Omental fat pad (tissue), 4 donors: ENCODE measurements at places on chromosomes 12 and 14. TPM values are rescaled to one million over a fixed set of nuclear protein-coding genes. Genes with fewer than 3 reads are reported as not detected.

DNA sequence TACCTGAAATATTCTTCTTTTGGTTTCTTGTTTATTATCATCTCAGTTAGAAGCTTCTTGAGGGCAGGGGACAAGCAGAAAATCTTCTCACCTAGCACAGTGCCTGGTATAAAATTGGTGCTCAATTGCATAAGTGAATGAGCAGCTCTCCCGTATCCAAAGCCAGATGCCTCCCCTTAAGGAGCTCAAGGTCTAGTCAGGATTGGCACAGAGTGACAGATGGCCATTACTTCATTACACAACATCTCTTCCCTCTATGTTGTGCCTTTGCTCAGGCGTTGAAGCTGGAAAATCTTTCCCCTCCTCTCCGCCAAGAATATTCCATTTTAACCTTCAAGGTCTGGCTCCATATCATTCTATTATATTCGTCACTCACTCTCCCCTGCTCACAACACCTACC lies 3.6 kb downstream of the SLC4A8 start:
- no peak for DNase-seq

DNA sequence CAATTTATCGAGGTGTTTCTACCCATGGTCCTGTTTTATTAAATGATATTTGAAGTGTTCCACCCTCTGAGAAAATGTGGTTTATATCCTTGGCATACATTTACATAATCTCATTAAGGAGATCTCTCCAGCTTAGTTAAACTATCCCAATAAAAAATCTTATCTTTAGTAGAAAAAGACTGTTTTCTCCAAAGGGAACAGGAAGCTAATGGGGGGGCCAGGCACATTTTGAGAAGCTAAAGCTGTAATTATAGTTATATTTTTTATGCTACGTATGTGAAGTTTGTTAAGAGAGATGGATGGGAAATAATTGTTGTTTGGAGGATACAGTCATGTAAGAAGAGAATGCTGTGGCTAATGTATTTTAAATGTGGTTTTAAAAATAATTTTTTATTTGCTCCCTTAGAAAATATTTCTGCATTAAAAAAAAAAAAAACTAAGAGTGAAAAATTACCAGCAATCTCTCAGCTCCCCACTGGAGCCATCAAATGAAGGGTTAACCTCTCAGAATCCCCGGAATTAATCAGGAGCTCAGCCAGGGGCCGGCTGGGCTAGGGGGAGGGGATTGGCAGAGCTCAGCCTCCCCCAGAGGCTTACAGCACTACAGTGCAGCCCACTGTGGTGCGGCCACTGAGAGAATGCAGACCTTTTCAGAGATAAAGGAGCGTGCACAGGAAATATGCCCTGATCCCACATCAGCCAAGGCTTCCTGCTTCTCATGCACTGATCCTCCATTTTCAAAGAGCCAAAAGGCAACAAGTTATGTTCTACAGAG lies 185.8 kb downstream of the EGLN3 start:
- DNase-seq = no peak

KLHL33 gene
- total RNA-seq = 2.0 TPM

- no peak for DNase-seq
Observed at GRCh38 chr14:89367779-89368120, 49.3 kb downstream of the FOXN3 start.

GRCh38 chr14:96713426-96713825 lies 83.8 kb upstream of the VRK1 start:
- no peak for DNase-seq

DNA sequence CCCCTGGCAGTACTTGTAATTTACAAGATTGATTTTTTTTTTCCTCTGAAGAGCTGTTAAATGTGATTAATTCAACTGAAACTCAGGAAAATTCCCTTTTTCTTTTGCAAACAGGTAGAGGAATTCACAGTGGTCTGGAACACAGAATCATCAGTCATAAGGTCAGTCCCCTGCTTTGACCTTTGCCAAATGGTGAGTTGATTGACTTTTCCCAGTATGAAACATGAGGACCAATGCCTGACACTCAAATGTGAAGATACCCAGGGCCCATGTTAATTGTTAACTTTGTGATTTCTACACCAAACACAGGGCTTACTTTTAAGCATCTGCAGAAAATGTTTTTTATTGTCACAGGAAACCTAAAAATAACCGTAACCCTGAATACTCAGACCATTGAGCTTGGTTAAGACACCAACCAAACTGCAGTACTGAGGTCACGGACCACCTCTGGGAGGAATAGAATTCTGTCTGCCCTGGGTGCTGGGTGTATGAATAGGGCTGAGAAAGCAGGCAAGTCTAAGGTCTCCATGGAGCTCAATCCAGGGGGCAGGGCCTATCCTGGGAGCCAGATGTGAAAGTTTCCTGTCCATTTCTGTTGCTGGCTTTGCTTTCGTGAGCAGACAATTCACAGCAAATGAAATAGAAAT lies 192.4 kb downstream of the TMX1 start:
- DNase-seq = no peak

DNA sequence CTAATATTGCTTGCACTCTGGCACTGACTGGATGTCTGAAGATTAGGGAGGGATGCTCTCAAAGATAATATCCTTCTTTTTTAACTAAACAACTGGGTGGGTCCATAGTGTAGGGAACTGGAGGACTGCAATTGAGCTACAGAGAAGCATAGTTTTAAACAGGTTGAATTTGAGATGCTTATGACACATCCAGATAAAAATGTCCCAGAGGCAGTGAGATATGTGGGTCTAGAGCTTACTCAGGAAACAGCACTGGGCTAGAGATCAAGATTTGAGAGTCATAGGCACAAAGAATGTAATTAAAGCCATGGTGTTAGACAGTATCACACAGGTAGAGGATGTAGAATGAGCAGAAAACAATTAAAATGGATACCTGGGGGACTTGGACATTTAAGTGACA lies 198.4 kb downstream of the NELL2 start:
- no peak for DNase-seq

GRCh38 chr14:73759183-73759713 lies 45.1 kb upstream of the PNMA1 start:
- no peak for DNase-seq

OR10AD1 gene
- total RNA-seq = not detected

LRTM2 gene
- not detected for total RNA-seq

DNA sequence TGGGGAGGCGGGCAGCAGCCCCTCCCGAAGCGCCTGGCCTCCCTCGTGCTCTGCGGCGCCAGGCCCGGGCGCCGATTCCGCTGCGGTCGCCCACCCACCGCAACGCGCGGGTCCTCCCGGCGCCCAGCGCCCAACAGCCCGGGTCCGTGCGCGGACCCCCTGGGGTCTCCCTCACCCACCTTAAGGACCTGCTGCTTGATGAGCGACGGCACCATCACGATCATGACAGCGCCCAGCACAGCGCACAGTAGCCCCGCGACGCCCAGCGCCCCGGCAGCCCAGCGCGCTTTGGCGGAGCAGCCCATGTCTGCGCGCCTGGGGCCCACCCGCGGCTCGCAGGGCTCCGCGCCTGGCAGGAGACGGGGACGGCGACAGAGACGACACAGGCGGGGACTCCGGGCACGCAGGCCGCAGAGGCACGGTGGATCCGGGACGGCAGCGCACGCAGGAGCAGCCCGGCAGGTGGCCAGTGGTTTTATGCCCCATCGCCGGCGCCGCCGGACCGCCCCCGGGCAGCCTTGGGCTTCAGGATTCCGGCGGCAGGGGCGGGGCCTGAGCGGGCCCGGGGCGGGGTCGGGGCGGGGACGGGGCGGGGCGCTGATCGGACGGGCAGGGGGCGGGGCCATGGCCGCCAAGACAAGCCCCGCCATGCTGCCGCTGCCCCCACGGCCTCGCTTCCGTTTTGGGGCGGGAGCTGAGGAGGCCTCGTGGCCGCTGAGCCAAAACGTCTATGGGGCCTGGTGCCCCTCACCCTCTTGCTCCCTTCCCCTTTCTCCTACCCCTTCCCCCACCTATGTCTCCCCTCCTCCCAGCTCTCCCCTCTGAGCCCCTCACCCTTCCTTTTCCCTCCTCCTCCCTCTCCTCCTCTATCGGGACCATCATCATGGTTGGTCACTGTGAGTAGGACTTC lies at the start of gene SCARB1:
Gene SCARB1, minus strand, starts transcription at position 449 of the 910 bp plus-strand sequence. Its CDS starts 144 bp downstream, at position 305.
- DNase-seq = no peak

DNA sequence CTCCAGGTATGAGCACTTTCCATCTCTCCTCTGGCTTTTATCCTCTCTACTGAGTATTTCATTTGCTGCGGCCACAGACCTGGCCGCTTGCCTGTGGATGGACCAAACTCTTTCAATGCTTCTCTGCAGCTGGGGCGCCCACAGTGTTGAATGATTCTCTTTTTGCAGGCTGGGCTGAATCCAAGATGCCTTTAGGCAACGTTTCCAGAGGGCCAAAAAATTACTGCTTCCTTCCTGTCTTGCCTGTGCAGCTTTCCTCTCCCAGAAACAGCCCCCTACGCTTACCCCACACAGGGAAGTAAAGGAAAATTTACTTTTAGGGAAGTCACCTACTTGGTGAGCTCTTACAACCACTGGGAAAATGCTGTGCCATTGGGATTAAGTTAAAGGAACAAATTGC lies 55.6 kb upstream of the JDP2 start:
- DNase-seq = no peak

CLEC2A gene
- not detected for total RNA-seq

DNA sequence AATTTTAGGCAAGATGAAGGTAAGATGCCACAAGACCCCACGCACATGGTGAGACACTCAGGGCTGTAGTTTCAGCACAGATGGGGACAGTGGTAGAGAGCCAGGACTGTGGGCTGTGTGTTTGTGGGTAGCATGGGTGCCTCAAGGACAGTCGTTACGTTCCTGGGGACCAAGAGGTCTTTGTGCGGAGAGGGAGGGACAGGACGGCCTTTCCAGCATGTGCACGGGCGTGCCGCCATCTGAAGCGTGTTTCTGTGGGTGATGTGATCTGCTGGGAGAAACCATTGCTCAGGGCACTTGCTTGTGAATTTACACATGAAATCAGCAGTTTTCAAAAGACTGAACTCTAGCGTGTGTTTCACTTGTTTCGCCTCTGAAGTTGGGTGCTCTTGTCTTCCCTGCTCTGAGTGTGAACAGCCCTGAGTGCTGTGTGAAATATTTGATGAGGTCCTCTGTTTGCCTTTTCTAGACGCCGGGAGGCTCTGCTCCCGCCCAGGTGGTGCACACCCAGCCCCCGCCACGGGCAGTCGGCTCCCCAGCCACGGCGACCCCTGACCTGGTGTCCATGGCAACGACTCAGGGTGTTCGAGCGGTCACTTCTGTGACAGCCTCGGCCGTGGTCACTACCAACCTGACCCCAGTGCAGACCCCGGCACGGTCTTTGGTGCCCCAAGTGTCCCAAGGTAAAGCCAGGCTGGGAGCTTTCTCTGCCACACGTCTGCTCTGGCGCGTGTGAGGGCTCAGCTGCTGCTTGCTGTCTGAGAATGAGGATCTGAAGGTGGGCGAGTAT lies 82.3 kb downstream of the DDX51 start:
- no peak for DNase-seq

DNA sequence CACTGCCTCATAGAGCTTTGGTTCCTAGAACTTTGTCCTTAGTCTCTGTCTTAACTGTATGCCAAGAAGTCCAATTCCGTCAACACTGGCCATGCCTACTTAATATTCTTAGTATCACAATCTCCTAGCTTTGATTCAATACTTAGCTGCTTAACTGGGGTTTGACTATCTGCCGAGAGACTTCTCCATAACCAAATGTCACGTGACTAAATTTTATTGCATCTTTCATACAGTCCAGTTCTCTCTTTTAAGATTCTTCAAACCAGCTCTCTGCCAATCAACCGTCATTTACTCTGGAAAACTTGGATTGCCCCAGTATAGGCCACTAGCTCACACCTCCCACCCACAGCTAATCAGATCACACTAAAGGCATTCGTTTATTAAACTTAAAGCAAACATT lies 122.8 kb downstream of the ATXN7L3B start:
- no peak for DNase-seq

PARPBP gene
- total RNA-seq = 1.1 TPM

DNA sequence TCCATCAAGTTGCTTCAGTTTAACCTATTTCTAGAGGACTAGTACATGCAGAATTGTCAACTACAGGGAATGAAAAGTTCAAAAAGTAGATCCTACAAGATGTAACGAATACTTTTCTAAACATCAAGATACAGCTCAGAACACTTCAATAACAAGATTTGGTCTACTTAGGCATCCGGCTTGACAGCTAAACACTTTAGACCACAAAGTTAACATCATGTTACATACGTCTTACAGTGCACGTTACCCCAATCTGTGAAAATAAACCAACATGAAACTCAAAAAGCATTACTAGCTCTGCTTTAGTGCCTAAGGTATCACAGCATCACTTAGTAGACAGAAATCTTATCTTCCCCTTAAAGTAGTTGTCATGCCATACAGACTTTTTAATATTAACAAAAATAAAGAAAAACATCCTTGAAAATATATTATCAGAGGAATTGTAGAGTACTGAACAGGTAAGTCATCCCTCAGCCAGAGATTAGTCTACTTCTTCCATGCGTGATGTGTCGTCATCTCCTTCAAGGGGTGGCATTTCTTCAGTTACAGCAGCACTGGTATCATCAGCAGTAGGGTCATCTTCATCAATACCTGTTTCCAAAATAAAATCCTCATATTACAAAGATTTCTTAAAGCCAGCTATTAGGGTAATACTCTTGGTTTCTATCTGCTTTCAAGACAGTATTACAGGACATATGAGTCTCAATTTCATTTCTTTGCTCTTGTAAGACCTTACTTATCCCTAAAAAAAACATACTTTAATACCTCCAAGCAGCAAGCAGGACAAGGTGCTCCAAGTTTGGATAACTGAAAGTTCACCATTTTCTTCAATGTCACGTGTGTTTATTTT lies 5.4 kb downstream of the HSP90AA1 start:
- no peak for DNase-seq

- no peak for DNase-seq
Observed at GRCh38 chr12:86249851-86250250, 6.3 kb downstream of the MGAT4C start.

- no peak for DNase-seq
Observed at GRCh38 chr12:93025145-93026103, 96.3 kb upstream of the EEA1 start.

E2F7 gene
- total RNA-seq = 0.36 TPM

GRCh38 chr12:21219206-21219605 lies 88.2 kb downstream of the SLCO1B1 start:
- no peak for DNase-seq

GRCh38 chr12:105233041-105233905 lies 2.7 kb downstream of the APPL2 start:
- no peak for DNase-seq

CCDC198 gene
- total RNA-seq = not detected

DNA sequence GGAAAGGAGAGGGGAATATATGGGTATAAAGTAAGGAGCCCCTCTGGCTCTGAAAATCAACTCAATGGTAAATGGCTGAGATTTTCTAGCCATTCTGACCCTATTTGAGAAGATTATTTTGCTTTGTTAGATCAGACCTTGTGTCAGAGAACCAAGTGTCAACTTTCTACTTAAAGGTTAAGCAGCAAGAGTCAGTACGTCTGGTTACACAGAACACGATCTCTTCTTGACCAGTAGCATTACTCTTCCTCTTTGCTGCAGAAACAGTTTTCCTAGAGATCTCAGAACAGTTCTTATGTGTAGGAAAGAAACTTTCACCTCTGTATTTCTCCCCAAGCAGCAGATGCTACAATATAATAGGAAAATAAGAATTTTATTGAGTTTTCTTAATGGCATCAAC lies 47.4 kb upstream of the BTG1 start:
- no peak for DNase-seq

GRCh38 chr12:110262442-110263388 lies 18.3 kb upstream of the ATP2A2 start:
- no peak for DNase-seq

GRCh38 chr12:106942775-106943174 lies 12.9 kb upstream of the TMEM263 start:
- DNase-seq = no peak

PLD4 gene
- 0.37 TPM for total RNA-seq
